ENCODE measurements at places on chromosomes 3 and 15. TPM values are rescaled to one million over a fixed set of nuclear protein-coding genes. Genes with fewer than 3 reads are reported as not detected.

DNA sequence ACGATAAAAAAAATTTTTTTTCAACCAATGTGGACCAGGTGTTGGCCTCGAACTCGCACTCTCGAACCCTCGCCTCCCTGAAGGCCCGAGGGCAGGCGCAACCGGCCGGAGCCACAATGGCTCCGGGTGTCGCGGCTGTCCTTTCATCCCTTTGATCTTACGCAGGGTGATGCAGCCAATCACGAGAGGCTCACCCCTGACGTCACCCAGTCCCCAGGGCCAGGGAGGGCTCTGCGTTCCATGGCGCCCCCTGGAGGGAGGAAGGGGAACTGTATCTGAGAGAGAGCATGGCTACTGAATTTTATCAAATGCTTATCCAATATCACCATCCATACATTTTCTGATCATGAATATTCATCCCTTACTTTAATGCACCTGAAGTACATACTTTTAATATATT is 15.4 kb upstream of the GMNC start:
- peak; percentile 17 for DNase-seq

DNA sequence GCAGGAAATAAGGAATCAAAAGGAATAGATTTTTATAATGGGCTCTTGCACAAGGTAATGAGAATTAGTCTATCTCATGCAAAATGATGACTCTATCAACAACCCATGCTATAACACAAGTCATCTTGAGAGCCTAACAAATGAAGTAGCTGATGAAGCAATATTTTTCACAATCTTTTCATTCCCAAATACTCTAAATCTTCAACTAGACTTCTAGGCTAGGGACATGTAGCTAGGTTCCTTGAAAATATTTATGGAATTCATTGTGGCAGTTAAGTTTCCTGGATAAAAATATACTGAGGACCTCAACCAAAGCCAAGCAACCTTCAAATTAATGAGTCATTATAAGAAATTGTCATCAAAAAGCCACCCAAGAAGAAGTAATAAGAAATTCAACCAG is 55.4 kb downstream of the DCBLD2 start:
- no peak for DNase-seq

DNA sequence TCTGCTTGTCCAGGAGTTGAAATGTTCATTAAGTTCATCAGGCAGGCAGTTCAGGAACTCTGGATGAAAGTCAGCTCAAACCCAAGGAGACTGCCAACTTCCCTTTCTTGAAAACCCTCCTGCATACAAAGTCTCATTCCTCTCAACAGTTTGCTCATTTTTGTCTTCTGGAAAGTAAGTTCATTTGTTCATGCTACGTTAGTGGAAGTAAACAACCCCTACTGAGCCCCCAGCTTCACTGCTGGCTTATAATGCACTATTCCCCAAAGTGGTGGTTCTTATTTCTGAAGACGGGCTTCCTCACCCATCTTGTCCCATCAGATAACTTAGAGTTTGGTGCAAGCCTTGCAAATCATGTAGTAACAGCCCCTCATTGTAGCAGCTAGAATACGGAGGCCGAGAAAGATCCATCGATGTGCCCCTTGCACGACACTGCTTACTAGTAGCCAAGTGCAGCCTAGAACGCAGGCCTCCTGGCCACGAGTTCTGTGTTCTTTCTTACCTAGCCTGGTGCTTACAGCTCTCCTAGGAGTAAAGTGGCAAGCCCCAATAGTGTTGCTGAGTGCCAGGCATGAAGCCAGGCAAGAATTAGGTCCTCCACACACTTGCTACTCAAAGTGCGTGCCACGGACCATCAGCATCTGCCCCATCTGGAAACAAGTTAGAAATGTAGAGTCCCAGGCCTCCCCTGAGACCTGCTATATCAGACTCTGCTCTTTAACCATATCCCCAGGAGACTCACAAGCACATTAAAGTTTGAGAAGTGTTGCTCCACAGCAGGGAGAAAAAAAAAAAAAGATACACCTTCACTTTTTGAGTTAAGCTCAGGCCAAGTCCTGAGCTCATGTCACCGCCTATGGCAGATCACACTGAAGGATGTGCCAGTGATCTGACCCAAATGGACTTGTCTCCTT is 82.5 kb downstream of the RFTN1 start:
- DNase-seq = no peak

GRCh38 chr3:169755488-169755887 is 9.4 kb downstream of the TERC start:
- DNase-seq = no peak

The PLA1A gene
- total RNA-seq = not detected

GRCh38 chr3:35727179-35727578 is 87.9 kb downstream of the ARPP21 start:
- DNase-seq = no peak

DNA sequence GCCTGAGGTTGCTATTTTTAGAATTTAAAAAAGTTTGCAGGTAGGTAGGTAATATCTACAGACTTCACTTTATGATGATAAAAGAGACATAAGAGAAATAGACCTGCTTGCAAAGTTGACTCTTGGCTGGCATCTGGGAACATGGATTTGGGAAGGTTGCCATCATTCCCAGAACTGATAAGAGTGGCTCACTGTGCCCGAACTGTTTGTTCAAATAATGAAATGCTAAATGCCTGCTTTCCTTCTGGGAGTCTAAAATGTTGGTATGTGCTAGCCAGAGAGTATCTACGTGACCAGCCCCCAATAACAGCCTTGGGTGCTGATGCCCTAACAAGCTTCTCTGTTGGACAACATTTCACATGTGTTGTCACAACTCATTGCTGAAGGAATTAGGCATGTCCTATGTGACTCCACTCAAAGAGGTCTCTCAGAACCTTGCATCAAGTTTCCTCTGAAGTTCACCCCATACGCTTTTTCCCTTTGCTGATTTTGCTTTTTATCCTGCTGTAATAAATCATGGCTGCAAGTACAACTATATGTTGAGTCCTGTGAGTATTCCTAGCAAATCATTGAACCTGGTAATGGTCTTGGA is 95.5 kb downstream of the FHIT start:
- no peak for DNase-seq

DNA sequence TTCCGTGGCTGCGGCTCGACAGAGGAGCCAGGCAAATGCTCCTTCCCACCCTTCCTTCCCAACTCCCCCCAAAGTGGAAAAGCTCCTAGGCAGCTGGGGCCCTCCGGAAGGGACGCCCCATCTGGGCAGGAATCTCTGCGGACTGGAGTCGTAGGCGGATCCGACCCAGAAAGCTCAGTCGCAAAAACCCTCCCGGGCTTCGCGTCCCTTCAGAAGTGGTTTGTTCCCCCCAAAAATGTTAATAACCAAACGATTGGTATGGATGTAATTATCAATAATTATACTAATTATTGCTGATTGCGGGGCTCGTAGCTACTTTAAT is 3.8 kb downstream of the RNU6-1 start:
- no peak for DNase-seq

The CPLX3 gene
- total RNA-seq = 0.25 TPM

DNA sequence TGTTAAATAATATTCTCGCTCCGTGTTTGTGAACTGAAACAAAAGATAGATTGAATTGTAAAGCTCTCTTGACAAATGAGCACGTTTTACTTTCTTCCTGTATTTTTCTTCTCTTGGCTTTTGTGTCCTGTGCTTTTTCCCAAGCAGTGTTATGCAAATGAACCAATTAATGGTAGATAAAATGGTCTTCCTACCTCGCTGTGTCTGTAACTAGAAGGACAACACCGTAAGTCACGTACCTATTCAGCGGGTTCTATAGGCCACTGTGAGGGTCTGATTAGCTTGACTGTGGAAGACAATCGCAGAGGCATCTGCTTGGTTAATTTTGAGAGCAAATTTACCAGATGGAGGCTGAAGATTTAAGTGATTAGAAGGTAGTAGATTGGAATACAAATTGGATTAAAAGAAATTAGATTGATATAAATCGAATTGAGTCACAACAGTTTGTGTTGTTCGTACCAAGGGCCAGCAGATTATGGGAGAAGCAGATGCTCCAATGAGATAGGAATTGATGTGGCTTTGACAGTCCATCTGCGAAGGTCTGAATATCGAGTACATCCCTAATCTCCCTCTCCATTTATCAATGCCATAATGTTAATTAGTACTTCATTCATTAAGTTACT is 40.2 kb downstream of the ROBO2 start:
- DNase-seq = no peak

The MAN2A2 gene
- total RNA-seq = 225 TPM
